ENCODE measurements at places on chromosomes 6 and 20.

GRCh38 chr20:3188823-3189413 lies 15.6 kb downstream of the DDRGK1 start:
- no peak for DNase-seq

GRCh38 chr6:162854228-162854627 lies 126.5 kb downstream of the PACRG start:
- no peak for DNase-seq

- DNase-seq: no peak
Observed at GRCh38 chr6:98945311-98946115, 2.2 kb downstream of the FBXL4 start.

DNA sequence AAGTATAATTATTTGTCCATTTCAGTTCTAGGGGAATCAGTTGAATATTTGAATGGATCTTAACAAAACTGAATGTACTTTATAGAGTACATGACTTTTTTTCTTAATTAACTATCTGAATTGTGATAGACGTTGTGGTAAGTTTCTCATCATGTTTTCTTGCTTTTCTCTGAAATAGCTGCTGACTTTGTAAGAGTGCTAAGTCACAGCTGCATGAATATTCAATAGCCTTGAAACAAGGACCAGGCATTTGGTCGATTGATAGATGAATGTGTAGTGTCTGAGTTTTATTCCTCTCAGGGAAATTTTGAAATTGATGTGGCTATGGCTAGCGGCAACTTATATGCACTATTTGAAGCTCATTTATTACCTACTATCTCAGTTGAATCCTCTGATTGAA lies 56.0 kb downstream of the ADGRB3 start:
- DNase-seq: no peak

- no peak for DNase-seq
Observed at GRCh38 chr6:47743744-47744143, 38.1 kb upstream of the OPN5 start.

GRCh38 chr6:104256646-104257045 lies 603.1 kb downstream of the HACE1 start:
- no peak for DNase-seq

DNA sequence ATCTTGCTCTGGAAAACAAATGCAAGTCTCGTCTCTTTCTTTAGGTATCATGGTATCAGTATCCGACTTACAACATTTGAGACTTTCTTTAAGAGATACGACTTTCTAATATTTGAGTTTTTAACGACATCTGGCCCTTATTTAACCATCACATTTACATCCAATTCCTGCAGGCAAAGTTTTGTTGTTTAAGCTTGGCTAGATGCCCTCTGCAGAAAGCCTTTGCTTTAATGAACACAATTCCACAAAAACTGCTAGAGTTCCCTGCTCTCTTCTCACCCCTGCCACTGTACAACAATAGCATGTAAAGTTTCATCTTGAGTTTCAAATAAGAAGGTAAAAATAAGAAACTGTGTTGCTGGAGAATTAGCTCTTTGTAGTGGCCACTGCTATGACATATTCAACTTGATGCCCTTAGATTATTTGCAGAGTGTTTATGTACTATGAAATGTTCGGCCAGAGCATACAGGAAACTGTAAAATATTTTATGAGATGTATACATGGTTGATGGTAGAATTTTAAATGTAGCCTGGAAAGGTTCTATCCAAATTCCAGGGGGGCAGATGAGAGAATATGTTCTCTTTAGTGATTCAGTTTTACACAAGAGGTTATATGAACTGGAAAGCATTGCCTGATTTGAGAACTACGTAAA lies 438.6 kb downstream of the CDC5L start:
- no peak for DNase-seq

GRCh38 chr6:57102976-57103375 lies 13.0 kb downstream of the ZNF451 start:
- DNase-seq: no peak

GRCh38 chr6:166930354-166930891 lies 25.9 kb downstream of the RNASET2 start:
- DNase-seq: no peak

DNA sequence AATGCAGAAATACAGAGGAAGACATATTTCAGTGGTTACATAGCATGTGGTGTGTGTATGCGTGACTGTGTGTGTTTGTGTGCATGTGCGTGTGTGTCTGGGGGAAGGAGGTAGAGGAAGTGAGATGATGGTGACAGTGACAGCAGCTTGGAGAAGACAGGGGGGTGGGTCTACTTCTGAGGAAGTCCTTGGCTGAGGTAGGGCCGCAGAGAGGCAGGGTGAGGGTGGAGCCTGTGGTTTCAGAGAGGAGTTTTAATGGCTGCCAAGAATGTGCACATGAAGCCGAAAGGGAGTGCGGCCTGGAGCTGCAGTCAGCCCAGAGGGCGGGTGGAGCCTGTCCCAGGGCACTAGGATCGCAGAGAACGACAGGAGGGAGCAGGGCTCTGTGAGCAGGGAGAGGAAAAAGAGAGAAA lies 22.7 kb upstream of the RNF24 start:
- DNase-seq: peak; percentile 86

- DNase-seq: no peak
Observed at GRCh38 chr6:5095236-5095635, 10.1 kb downstream of the PPP1R3G start.

DNA sequence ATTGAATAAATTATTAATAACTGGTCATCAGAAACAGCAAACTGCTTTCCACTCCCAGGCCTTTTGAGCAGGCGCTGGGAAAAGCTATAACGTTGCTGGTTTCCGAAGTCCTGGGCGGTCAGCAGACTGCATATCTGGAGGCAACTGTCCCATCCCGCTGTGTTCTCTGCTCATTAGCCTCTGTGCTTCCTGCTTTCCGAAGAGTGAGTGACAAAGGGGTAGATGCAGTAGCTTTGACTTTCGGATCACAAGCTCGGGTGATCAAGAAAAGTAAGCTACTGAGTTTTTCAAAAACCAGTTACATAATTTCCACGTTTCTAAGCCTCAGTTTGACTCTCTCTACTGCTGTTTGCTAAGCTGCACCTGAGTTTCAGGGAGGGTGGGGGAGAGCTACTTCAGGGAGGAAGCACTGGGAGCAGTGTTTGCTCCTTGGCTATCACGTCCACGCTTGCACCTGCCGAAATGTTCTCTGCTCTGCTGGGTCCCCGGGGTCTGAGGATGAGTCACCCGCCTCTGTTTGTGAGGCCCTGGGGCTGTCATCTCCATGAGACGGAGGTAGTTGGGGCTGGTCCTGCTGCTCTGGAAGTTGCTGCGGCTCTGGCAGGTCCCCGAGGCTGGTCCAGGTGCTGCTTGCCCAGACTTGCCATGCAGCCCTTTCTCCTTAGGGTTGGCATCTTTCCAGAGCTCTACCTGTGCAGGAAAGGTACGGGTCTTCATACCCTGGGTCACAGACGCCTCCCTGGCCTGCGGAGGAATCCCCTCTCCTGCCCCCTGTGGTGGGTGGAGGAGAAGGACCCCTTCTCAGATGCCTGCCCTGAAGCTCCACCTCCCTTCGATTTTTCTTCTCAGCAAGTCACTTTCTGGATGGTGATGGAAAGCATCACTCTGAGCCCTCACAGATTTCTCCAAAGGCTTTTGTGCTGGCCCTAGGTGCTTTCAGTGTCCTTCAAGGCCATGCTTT lies 220.0 kb downstream of the QKI start:
- no peak for DNase-seq

DNA sequence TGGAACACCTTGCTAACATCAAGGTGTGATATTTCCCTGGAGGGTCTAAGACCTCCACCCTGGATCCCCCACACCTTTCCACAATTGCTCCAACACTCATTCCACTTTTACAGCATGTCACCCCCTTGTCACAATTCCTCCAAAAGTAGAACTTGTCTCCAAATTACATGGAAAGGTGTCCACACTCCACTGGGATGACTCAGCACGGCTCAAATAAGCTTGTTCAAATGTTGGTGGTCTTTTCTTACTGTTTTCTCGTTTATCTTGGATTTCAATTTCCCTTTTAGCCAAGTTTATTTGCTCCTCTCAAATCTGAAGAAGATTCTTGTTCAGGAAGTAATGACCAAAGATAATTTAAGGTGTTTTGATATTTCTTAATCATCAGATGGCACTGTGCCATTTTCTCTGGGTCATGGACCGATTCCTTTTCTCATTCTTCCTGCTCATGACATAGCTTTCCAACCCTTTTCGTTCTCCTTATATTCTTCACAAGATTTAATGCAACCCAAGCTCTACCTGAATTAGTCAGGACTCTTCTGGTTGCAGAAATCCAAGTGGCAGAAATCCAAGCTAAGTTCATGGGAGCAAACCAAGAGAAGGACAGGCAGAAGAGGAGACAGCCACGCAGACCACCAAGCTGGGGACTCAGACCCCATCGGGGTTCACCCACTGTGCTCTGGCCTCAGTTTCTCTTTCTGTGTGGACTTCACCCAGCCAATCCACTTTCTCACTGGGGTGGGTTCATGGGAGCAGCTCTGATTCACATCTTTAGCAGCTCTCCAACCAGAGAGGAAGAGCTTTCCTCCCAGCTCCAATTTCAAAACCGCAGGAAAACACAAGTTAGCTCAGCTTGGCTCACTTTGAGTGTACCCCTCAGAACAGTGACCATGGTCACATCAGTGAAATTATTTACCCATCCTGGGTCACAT lies 110.5 kb upstream of the CDYL start:
- DNase-seq: no peak

DNA sequence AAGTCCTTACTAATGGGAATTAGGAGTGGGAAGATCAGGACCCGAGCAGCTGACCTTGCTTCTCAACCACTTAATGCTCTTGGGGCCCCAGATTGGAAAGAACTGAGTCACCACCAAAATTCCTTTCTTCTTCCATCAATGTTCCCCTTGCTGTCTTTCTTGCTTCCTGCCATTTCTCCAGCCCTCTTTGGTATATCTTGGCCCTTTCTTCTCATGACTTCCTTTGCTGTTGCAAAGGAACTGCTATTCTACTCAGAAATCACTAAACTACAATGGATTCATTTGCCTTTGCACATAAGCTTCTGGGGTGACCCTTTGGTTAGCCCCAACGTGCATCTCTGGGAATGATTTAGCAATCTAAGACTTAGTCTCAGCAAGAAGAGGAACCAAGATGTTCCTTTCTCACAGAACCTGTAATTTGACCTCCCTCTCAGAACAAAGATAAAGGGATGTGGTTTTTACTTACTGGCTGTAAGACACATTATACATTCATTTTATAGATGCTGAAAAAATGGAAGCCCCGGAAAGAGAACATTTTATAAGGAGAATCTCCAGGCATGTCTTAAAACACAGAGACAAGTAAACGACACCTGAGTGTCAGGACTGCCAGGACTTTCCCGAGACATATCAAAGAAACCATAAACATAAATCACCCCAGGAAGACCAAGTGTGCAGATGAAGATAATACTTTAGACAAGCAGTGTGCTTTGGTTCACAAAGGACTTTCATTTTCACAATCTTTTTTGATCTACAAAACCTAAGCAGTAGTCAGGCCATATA lies 99.0 kb upstream of the TNFAIP3 start:
- no peak for DNase-seq

GRCh38 chr20:14729390-14729789 lies 392.0 kb upstream of the FLRT3 start:
- no peak for DNase-seq

- DNase-seq: no peak
Observed at GRCh38 chr20:12902992-12903391, 105.8 kb upstream of the SPTLC3 start.

GRCh38 chr20:3021327-3021726 lies 22.1 kb upstream of the GNRH2 start:
- DNase-seq: no peak

DNA sequence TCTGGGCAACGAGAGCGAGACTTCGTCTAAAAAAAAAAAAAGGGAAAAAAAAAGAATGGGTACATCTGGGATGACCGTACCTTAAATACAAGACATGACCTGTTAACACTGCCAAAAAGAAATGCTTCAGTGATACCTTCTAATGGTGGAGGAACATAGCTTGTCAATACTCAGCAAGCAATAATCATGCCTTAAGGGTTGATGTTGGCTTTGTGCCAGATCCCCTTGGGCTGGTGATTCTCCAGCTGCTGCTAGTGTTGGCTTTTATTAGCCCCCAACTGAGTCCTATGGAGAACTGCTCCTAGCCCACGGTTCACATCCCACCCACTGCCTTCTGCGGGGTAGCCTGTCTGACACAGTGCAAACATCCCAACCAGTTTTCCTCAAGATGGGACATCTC lies 134.9 kb downstream of the PLCB1 start:
- no peak for DNase-seq

DNA sequence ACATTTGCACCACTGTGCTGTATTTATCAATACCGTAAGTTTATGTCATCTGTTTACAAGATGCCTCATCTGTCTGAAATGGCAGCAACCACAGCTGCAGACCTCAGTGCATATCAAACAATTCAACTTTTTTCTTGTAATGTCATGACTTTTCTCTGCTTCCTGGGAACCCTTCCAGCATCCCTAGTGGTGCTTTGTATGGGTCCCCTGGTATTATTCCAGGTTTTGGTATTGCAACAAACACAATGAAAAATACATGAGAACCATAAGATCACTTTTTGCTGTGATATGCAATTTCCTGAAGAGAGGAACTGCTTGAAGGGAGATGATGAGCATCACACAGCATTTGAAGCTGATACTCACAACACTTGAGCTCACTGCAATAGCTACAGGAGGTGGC lies 12.0 kb upstream of the TXNDC5 start:
- no peak for DNase-seq

DNA sequence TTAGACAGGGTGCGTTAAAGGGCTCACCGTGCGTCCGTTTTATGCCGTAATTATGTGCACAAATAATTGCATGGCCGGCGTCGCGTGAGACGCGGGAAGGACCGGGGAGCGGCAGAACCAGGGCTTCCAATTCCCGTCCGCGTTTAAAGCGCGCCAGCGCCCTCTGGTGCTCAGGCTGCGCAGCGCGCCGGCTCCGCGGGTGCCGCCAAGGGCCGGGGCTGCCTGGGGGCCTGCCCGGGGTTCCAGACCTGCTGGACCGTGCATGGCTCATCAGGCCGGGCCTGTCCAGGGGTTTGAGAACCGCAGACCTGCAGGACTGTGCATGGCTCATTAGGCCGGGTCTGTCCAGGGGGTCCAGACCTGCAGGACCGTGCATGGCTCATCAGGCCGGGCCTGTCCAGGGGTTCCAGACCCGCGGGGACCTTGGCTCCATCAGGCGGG lies 369.0 kb downstream of the THBS2 start:
- DNase-seq: peak; percentile 80

GRCh38 chr6:21026576-21027273 lies 492.5 kb downstream of the CDKAL1 start:
- DNase-seq: no peak

DNA sequence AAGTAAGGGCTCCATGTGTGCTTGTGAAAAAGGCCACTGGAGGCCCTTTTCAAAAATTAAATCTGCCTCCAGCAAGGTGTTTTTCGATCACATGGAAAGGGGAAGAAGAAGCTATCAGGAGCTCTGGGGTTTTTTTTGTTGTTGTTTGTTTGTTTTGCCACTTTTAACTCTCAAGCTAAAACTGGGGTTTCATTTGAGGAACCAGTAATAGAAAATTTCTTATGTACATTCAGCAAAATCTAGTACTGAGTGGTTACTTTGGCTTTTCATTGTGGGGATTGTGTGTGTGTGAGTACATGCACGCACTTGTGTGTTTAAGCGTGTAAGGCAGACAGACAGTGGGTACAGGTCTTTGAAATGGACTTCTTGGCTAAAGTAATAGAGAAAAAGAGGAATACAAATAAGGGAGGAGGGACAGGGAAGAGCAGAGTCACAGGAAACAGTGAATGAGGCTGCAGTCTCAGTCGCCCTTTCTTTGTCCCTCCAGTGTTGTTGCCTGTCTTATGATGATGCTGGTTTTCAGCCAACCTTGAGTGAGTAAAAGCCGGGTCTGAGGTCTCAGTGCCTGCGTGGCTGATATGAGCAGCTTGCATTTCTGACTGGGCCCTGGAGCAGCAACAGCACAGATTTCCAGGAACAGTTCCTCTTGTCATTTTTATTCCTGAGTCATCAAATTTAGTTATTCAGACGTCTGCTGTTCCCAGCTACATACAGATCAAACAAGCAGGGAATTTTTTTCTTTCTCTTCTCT lies 26.2 kb downstream of the SLC16A10 start:
- no peak for DNase-seq
